ENCODE measurements at places on chromosomes 11 and 22. TPM values are rescaled to one million over a fixed set of nuclear protein-coding genes. Genes with fewer than 3 reads are reported as not detected.

GRCh38 chr11:69834811-69835800 lies 15.9 kb upstream of the FGF3 start:
- H3K36me3 ChIP-seq, result no peaks in the 10 kb centered on the region
- no peak for DNase-seq
- no peak overlapping the region for H3K27ac ChIP-seq
- no peak overlapping the region for H3K4me3 ChIP-seq

DNA sequence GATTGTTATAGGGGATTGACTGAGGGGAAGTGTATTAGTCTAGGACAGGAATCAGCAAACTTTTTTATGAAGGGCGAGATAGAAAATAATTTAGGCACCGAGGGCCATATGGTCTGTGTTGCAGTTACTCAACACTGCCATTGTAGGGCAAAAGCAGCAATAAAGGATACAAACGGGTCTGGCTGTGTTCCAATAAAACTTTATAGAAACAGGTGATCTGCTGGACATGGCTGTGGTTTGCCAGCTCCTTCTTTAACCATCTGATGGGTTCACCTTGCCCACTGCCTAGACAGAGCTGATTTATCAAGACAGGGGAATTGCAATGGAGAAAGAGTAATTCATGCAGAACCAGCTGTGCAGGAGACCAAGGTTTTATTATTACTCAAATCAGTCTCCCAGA lies 20.0 kb downstream of the PRR5L start:
- no peak overlapping the region for H3K27ac ChIP-seq
- no peaks in the 10 kb centered on the region for H3K4me1 ChIP-seq
- H3K4me3 ChIP-seq, result no peak overlapping the region
- H3K27me3 ChIP-seq, result no peaks in the 10 kb centered on the region

DNA sequence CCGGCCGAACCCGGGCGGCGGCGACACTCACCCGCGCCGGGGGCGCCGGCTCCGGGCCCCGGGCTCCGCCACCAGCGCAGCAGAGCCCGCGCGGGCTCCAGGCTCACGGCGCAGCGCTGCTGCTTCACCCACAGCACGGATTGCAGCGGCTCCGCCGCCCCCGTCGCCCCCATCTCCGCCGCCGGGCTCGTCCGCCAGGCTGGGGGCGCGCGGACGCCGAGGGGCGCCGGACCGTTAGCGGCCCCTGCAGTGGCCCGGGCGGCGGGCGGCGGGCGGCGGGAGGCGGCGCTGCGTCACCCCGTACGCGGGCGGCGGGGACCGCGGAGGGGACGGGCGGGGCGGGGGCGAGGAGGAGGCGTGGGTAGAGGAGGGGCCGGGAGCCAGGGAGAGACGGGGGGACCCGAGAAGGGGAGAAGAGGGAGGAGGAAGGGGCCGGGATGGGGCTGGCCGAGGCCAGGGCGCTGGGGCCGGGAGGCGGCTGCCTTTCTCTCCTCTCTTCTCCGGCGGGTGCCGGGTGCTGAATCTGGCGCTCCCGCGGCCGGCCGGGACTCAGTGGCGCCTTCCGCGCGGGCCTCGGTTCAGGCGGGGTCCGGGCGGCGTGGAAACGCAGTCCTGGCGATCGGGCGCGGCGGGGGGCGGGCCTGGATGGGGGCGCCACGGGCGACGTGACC lies at the start of gene CERK:
CERK (minus strand) TSS at position 277 of the 671 bp plus-strand sequence; CDS start at position 173, 104 bp downstream.
- H3K27me3 ChIP-seq, result no peaks in the 10 kb centered on the region
- H3K4me1 ChIP-seq, result no peaks in the 10 kb centered on the region
- DNase-seq, result peak; percentile 80
- H3K36me3 ChIP-seq, result no peaks in the 10 kb centered on the region
- H3K4me3 ChIP-seq, result peak within 1 kb of the TSS; percentile 62

- DNase-seq, result no peak
- H3K4me3 ChIP-seq, result no peak overlapping the region
- H3K4me1 ChIP-seq, result no peaks in the 10 kb centered on the region
Observed at GRCh38 chr22:28279888-28280287, 360.8 kb upstream of the PITPNB start.

GRCh38 chr11:58928107-58928499 lies 11.2 kb upstream of the GLYATL1 start:
- no peak overlapping the region for H3K4me3 ChIP-seq
- DNase-seq, result no peak
- no peaks in the 10 kb centered on the region for H3K4me1 ChIP-seq
- H3K36me3 ChIP-seq, result no peaks in the 10 kb centered on the region

GRCh38 chr11:87583931-87584330 lies 546.2 kb downstream of the TMEM135 start:
- no peaks in the 10 kb centered on the region for H3K36me3 ChIP-seq
- no peak overlapping the region for H3K4me3 ChIP-seq
- no peak overlapping the region for H3K27ac ChIP-seq
- no peaks in the 10 kb centered on the region for H3K27me3 ChIP-seq
- no peaks in the 10 kb centered on the region for H3K4me1 ChIP-seq

- H3K4me3 ChIP-seq, result no peak overlapping the region
- no peaks in the 10 kb centered on the region for H3K27me3 ChIP-seq
- H3K27ac ChIP-seq, result peak overlapping the region; percentile 70
- H3K4me1 ChIP-seq, result peaks cover 85% of the 10 kb centered on the region
Observed at GRCh38 chr11:33703234-33703633, 2.6 kb upstream of the C11orf91 start.

DNA sequence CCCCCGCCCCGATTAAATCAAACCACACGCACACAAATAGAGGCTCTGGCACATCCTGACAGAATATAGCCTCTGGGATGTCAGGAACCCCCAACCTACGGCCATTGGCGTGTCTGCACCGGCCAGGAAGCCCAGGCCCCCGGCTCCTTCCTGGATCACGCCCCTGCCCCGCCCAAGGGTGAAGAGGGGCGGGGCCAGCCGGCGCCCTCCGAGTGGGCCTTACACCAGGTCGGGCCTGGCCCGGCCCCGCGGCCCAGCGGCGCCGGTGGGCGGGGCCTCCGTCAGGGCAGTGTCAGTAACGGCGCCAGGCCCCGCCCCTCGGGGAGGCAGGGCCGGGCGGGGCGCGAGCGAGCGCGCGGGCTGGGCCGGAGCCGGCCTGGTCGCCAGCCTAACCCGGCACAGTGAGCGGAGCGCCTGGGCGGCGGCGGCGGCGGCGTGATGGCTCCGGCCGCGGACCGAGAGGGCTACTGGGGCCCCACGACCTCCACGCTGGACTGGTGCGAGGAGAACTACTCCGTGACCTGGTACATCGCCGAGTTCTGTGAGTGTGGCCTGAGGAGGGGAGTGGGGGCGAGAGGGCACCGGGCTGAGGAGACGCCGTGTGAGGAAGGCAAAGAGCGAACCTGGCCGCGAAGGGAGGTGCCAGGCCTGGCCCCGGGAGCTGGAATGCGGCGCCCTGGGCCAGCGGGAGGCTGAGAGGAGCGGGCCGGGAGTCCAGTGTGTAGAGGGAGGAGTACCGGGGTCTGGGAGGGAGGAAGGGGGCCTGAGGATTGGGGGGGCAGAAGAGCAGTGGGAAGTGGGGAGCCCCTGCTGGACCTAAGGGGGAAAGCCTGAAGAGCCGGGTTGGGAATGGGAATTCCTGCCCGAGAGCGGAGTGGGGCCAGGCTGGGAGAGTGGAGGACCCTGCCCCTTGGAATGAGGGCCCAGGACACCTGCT lies at the start of gene ACER3:
ACER3 (plus strand) TSS at position 380 of the 937 bp plus-strand sequence; CDS start at position 439, 59 bp downstream.
- H3K36me3 ChIP-seq, result no peaks in the 10 kb centered on the region
- H3K27me3 ChIP-seq, result no peaks in the 10 kb centered on the region
- no peaks in the 10 kb centered on the region for H3K4me1 ChIP-seq
- peak within 1 kb of the TSS; percentile 78 for H3K4me3 ChIP-seq
- peak; percentile 92 for DNase-seq

DNA sequence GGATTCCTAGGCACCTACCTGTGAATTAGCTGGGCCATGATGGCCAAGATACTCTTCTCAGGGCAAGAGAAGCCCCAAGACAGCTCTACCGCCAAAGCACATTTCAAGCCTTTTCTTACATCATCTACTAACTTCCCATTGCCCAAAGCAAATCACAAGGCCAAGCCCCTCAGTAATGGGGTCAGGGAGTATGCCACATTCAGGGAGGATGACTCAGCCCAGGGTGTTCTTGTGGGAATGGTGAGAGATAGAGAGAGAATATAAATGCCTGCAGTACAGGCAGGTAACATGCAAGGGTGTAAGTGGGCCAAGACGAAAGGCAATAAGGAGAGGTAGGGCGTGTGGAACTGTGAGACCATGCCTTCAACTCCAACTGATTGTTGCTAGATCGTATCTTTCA lies 162.5 kb upstream of the ISX start:
- H3K36me3 ChIP-seq, result no peaks in the 10 kb centered on the region
- H3K27ac ChIP-seq, result no peak overlapping the region
- H3K4me1 ChIP-seq, result no peaks in the 10 kb centered on the region

DNA sequence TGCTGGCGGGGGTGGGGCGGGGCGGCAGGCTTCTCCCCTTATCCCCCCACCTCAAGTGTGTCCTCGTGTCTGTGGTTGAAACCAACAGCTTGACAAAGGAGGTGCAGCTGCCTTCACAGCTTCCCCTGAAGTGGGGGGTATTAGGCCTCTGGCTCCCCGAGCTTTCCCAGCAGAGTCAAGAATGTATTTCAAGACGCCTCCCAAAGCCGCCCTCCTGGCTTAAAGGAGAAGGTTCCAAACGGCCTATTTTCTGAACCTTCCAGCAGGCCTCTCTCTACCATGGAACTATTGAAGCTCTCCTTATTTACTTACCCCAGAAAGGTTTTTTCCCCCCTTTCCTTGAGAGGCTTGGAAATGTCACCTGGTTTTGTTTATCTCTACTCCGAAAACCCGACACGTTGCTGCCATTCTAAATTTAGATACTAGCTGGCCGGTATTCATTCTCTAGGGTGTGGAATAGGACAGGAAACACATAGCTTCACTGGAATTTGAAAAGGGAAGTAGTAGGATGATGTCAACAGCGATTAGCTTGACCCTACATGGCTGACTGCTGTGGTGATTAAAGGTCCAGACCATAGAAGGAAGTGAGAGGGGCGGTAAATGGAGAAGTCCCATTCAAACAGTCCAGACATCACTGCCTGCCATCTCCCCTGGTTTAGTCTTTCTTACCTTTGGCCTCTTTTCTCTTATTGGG lies 671 bp upstream of the PICALM start:
- H3K4me3 ChIP-seq, result peak overlapping the region; percentile 95
- H3K27ac ChIP-seq, result peak overlapping the region; percentile 96
- no peaks in the 10 kb centered on the region for H3K4me1 ChIP-seq

- H3K27ac ChIP-seq, result peak overlapping the region; percentile 68
- H3K36me3 ChIP-seq, result no peaks in the 10 kb centered on the region
- no peaks in the 10 kb centered on the region for H3K27me3 ChIP-seq
- DNase-seq, result peak; percentile 64
Observed at GRCh38 chr22:42365111-42365865, 66.9 kb downstream of the NFAM1 start.

DNA sequence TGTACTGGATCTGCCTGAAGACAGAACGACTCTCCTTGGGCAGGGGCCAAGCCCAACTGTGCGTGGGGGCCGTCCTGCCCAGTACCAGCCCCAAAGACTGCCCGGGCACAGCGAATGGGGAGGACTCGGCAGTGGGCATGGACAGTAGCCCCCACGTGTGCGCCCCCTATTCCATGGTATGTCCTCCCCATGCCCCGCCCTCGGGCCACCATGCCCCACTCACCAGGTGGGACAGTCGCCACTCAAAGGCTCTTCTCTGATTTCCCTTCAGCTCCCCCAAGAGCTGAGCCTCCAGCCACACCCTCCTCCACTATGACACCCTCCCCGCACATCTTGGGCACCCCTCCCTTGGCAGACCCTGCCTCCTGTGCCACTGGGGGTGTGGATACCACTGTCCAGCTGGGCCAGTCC lies 43.5 kb downstream of the GNB1L start:
- no peak overlapping the region for H3K4me3 ChIP-seq
- DNase-seq, result no peak
- H3K27me3 ChIP-seq, result no peaks in the 10 kb centered on the region
- no peak overlapping the region for H3K27ac ChIP-seq
- no peaks in the 10 kb centered on the region for H3K36me3 ChIP-seq

- H3K4me1 ChIP-seq, result no peaks in the 10 kb centered on the region
- no peaks in the 10 kb centered on the region for H3K36me3 ChIP-seq
- H3K27me3 ChIP-seq, result no peaks in the 10 kb centered on the region
- no peak overlapping the region for H3K4me3 ChIP-seq
Observed at GRCh38 chr11:134025082-134025429, 43.8 kb upstream of the JAM3 start.

DNA sequence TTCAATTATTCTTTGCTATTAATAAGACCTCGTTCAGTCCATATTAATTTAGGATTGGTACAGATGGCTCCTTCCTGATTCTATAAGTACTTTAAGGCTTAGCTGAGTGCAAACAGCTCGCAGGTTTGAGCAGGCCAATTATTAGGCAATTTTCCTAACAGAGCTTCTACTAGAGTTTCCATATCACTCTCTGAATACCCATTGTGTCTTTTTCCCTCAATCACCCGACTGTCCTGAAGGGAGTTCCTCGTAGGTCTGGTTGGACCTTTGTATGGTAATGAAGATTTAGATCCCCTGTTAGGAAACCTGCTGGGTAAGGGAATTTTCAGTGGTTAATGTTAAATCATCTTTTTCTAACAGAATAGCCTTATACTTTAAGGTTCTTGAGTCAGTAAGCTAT lies 61.1 kb downstream of the ARHGAP42 start:
- no peaks in the 10 kb centered on the region for H3K27me3 ChIP-seq
- no peak overlapping the region for H3K27ac ChIP-seq
- H3K36me3 ChIP-seq, result no peaks in the 10 kb centered on the region
- no peak for DNase-seq

GRCh38 chr11:128868841-128869671 lies 2.0 kb upstream of the KCNJ1 start:
- no peaks in the 10 kb centered on the region for H3K36me3 ChIP-seq
- DNase-seq, result no peak
- H3K27me3 ChIP-seq, result no peaks in the 10 kb centered on the region
- no peak overlapping the region for H3K4me3 ChIP-seq
- no peak overlapping the region for H3K27ac ChIP-seq
- no peaks in the 10 kb centered on the region for H3K4me1 ChIP-seq

DNA sequence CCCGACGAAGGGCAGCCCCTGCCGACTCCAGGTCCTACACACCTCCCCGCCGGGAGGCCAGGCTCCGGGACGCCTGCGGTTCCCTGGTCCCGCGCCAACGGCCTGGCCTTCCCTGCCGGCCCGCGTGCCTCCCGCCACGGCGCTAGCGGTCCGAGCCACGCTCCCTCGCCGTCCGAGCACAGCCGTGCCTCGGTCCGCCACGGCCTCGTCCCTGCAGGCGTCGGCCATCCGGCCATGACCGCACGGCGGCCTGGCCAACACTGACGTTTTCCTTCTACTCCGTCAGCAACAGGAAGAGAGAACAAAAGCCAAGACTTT lies 532 bp downstream of the EIF4G2 start:
- H3K36me3 ChIP-seq, result peaks cover 40% of the 10 kb centered on the region
- no peaks in the 10 kb centered on the region for H3K4me1 ChIP-seq
- no peaks in the 10 kb centered on the region for H3K27me3 ChIP-seq
- DNase-seq, result no peak
- H3K27ac ChIP-seq, result peak overlapping the region; percentile 99

The TMEM25 gene
- total RNA-seq, result 15.6 TPM

The CCDC81 gene
- total RNA-seq, result 0.51 TPM

The MICAL2 gene
- 84.5 TPM for total RNA-seq

The GUCY1A2 gene
- total RNA-seq, result 7.2 TPM

The GLYATL2 gene
- total RNA-seq, result 0.24 TPM

The FOLR2 gene
- 32.5 TPM for total RNA-seq
